ENCODE measurements at places on chromosomes 5 and 9.

DNA sequence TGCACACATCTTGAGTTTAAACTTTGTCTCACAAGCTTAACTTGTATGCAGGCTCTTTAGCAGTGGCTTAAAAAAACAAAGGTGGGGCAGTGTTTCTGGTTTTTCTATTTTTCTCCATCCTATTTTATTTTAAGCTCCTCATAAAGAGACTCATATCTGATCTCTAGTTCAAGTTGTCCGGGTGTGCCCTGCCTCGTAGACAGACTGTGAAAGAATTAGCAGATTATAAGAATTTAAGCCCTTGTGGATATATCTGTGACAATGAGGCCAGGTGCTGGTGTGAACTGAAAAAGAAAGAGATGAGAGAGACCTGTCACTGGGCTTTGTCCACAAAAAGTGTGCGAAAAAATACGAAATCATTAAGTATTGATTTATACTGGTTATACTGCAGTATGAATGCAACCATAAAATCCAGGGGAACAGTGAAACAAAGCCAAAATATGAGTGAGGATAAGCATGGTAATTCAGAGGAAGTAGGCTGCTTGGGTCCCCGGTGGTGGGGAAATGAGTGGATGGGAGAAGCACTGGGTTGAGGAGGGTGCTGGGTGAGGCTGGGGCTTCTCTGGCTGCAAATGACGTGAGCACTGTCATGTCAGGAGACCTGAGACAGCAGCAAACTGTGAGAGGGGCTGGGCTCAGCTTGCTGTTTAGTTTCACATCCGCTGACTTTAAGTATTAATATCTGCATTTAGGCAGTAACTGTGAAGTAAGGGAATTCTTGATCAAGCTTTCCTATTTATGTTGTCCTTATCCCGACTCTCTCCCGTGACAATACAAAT, 179.7 kb upstream of the ANKRD55 start:
- no peak for DNase-seq

DNA sequence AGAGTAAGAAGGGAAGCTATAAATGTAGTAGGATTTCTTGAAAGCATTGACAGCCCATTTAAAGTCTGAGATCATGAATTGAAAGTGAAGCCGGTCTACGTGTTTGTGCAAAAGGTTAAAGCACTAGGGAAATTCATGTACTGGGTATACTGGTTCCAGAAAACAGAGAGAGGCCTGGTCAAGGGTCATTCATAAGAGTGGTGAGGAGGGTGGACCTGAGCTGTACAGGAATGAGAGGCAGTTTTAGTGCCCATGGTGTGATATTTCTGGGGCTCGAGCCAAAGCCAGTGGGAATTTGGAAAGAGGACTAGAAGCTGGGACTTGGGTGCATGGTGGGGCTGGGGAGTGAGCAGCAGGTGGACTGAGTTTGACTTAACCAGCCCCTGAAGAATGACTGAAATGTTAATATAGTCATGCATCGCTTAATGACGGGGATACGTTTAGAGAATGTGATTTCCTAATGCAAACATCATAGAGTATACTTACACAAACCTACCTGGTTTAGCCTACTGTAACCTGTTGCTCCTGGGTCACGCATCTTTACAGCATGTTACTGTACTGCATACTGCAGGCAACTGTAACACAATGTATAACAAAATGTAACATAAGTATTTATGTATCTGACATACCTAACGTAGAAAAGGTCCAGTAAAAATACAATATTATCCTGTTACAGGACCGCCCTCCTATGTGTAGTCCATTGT, 173.0 kb downstream of the MAST4 start:
- DNase-seq = no peak

GRCh38 chr5:78591138-78591612, 57.4 kb downstream of the LHFPL2 start:
- no peak for DNase-seq

DNA sequence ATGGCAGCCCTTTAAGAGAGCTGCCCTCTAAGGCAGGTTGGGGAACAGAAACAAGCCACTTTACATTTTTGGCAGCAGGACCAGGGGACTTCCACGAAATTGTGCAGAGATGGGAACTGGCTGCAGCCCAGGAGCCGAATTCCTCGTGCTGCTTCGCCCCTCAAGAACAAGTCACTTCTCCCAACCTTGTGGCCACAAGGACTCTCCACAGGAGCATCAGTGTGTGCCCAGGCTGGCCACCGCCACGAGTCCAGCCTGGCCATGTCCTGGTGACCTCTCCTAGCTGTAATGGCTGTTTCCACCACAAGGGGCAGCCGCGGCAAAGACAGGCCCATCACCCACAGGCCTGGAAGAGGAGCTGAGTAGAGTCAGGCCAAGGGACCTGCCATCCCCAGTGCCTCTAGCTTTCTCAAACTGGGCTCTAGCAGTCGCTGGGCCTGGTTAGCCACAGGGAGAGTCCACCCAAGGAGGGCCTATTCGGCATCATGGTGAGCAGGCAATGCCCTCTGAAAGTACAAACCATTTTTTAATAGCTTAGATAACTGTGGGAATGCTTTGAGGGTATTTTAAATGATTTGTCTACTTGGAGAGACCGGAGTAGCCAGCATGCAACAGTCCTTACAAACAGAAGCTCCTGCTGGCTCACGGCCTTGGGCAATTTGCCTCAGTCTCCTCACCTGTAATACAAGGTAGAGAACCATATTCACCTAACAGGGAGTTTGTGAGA, 129.0 kb downstream of the COL23A1 start:
- peak; percentile 51 for DNase-seq

- no peak for DNase-seq
Observed at GRCh38 chr5:28254846-28255245, 1216.5 kb upstream of the CDH9 start.

DNA sequence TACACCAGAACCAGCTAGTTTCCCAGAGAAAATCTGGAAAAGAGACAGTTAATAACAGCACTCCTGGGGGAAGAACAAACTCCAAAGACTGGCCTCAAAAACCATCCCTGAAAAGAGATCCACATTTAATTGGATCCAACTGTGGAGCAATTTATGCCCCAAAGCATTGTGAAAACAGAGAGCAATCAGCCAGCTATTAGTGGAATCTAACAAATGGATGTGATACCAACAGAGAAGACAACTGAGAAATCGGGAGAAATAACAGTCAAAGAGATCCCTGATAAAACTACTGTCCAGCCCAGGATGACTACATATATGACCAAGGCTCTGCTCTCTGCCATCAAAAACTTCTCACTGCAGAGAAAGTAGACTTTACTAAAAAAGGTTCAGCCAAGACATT, 40.5 kb upstream of the TRIO start:
- no peak for DNase-seq

GRCh38 chr9:107809871-107810460, 320.4 kb upstream of the KLF4 start:
- DNase-seq = peak; percentile 13

DNA sequence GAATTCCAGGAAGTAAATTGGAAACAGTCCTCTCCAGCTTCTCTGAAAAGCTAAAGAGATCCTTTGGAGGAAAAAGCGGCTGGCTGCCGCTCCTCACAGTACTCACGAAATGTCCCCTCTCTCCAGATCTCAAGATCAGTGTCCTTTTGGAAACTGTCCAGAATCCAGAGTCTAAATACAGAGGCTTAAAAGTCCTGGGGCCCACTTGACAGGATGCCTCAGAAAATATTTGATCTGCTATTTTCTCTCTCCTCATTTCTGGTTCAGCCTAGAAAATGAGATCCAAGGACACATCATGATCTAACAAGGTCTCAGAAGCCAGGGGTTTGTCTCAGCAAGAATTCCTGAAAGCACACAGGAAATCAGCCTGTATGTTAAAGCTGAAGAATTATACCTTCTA, 7.2 kb downstream of the C1QTNF2 start:
- no peak for DNase-seq

DNA sequence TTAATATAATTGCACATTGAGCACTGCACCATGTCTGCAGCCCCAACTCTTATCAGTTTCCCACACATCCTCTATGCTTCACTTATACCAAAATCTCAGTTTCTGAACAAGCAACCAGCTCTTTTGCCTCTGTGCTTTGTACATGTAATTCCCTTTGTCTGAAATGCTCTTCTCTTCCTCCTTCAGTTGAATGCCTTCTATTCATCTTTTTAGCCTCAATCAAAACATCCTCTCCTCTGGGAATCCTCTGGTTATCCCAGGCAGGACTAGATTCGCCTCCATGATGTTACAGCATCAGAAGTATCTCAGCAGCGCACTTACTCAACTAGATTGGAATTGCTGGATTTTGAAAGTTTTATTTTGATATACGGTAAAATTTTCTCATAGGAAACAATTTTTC, 143.3 kb downstream of the GAS1 start:
- DNase-seq = no peak

DNA sequence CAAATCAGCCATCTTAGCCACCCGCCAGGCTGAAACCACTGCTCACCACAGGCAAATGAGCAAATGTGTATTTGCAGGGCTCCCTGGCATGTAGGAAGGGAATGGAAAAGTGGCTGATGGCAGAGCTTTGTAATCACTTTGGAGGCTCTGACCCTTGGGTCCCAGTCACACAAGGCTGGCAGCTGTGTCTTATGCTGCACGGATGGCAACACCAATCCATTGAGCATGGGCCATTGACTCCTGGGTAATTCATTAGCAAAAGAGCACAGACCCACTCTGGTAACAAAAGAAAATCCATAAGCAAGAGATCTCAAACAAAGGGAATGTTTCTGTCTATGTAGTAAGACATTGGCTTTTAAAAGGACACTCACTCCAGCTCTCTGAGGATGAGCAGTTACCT, 57.6 kb downstream of the SPOCK1 start:
- DNase-seq = no peak

- no peak for DNase-seq
Observed at GRCh38 chr9:114496011-114496410, 9.3 kb downstream of the WHRN start.

GRCh38 chr5:176846335-176847140, 36.2 kb downstream of the UNC5A start:
- no peak for DNase-seq

DNA sequence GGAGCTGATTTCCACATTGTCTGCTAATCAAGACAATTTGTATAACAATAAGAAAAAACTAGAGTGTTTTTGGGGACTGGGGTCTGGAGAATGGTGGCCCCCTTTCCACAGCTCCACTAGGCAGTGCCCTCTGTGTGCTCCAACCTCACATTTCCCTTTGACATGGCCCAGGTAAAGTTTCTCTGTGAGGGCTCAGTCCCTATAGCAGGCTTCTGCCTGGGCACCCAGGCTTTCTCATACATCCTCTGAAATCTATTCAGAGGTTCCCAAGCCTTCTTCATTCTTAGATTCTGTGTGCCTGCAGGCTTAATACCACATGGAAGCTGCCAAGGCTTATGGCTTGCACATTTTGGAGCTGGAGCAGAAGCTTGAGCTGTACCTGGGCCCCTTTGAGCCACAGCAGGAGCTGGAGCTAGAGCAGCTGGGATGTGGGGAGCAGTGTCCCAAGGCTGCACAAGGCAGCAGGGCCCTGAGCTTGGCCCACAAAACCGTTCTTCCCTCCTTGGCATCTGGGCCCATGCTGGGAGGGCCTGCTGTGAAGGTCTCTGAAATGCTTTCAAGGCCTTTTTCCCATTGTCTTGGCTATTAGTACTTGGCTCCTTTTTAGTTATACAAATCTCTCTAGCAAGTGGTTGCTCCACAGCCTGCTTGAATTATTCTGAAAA, 49.1 kb upstream of the VPS13A start:
- DNase-seq = no peak

DNA sequence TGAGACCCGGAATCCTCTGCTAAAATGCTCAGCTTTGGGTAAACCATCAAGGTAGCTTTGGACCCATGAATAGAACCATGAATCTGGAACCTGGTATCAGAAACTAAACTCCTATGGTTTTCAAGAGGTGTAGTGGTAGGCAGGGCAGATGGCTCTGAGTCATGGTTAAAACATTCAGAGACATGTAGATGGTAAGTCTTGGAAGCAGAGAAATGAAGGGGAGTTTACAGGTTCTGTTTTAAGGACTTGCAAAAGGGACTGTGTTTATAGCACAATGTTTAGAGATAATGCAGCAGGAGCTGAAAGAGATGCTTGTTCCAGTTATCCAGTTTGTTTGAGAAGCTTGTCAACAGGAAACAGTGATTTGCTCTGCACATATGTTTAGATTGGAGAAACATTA, 36.0 kb upstream of the FBN2 start:
- no peak for DNase-seq

- peak; percentile 48 for DNase-seq
Observed at GRCh38 chr5:61332851-61333320, 828 bp downstream of the ZSWIM6 start.

GRCh38 chr9:84655447-84655846, 14.1 kb upstream of the NTRK2 start:
- DNase-seq = no peak

GRCh38 chr5:62722360-62722759, 143.7 kb downstream of the LRRC70 start:
- DNase-seq = no peak

GRCh38 chr9:113934167-113934828, 58.2 kb downstream of the ZNF618 start:
- DNase-seq = no peak

DNA sequence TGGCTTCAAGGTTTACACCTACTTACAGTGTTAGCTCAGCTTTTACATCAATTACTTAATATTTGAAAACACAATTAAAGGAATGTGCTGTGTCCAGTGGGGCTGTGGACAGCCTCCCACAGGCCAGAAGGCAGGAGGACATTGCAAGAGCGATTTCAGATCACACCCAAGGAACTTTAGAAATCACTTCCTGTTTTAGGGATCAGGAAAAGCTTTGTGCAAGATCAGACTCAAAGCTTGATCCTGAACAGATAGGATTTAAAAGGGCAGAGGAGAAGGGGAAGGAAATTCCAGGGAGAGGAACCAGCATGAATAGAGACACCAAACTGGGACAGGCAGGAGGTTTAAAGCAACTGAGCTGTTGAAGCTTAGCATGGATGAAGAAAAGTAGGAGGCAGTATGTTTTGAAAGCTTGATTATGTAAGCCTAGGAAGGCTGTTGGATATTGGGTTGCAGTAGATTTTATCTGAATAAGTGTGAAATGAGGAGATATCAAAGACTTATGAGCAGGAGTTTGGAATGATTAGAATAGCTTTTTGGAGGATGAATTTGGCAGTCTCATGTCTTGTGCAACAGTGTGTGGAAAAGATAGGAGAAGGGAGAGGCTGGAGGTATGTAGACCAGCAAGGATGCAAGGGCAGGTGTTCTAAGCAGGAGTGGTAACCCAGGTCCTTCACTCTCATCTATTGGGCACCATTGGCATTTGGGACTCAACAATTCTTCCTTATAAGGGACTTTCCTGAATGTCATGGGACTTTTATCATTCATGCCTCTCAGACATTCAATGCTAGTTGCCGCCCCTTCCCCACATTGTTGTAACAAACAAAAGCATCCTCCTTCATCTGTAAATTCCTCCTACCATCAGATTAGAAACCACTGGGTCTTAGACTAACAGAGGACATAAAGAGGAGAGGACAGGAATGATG, 123.5 kb downstream of the TARS1 start:
- no peak for DNase-seq

DNA sequence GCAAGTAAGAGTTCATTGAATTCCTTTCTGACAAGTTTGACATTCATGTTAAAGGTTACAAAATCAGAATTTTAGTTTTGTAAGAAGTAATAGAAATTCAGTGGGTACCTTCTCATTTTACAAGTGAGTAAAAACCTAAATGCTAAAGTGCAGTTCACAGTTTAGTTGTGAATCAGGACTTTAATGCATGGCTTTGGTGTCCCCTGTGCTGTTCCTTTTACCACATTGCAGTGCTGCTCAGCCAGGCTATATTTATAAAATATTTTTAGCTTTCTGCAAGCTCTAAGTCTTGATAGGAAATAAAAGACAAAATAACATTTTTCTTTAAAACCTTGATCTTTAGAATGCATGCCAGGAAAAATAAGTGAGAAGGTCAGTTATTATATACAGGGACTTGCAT, 26.3 kb downstream of the PAM start:
- no peak for DNase-seq

- DNase-seq = no peak
Observed at GRCh38 chr9:122444041-122444733, 33.5 kb downstream of the OR1J1 start.
